ENCODE measurements at places on chromosomes 5 and 9.

GRCh38 chr9:13919401-13919800 lies 394.5 kb downstream of the NFIB start:
- DNase-seq = no peak

- no peak for DNase-seq
Observed at GRCh38 chr5:159324986-159325385, 5.3 kb downstream of the IL12B start.

GRCh38 chr5:123478546-123478945 lies 33.4 kb upstream of the CSNK1G3 start:
- no peak for DNase-seq

DNA sequence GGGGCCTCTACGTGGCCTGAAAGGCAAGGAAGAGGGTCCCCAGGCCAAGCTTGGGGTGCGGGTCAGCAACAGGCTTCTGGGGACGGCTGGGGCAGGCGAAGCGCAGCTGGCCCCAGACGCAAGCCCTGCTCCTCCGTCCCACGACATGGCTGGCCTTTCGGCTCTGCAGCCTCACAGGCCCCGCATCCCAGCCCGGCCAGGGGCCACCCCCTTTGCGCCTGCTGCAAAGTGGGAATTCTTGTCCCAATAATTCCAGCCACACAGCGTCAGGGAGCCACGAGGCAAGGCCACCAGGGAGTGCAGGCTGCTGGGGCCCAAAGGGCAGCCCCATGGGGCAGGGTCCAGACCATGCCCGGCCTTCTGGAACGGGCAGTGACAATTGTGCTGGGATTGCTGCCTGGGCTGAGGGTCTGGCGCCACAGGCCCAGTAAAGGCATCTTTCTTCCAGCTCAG lies 1.1 kb upstream of the ENTPD2 start:
- no peak for DNase-seq

DNA sequence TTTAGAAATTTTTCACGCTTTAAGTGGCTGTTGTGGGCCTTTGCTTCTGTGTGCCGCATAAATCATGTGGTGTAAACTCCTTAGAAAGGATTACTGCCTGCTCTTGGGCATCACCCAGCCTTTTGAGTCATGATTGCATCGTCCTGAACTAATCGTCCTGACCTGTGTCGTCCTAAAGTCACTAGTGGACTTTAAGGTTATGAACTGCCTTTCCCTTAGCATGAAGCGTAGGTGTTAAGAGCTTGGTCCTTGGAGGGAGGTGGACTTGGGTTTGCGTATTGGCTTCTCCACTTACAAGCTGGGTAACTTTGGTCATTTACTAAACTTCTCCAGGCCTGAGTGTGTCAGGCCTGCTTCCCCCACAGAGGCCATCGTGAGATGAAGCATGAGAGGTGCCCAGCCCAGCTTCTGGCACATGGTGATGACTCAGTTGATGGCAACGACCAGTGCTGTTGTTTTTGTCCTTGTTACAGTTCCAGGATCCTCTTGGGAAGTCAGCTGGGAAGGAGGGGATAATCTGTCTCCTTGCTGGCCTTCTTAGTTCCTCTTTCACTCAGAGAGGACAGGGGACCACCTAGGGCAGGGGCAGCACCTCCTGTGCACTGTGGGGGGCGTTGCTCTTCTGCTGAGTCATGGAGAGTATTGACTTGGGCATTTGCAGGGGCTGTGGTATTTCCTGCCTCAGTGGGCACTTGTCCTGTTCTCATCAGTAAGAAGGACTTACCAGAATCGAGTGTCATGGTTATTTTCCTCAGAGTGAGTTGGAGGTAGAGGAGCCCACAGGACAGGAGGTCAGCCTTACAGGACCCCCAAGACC lies 54.2 kb upstream of the NCS1 start:
- DNase-seq = no peak

DNA sequence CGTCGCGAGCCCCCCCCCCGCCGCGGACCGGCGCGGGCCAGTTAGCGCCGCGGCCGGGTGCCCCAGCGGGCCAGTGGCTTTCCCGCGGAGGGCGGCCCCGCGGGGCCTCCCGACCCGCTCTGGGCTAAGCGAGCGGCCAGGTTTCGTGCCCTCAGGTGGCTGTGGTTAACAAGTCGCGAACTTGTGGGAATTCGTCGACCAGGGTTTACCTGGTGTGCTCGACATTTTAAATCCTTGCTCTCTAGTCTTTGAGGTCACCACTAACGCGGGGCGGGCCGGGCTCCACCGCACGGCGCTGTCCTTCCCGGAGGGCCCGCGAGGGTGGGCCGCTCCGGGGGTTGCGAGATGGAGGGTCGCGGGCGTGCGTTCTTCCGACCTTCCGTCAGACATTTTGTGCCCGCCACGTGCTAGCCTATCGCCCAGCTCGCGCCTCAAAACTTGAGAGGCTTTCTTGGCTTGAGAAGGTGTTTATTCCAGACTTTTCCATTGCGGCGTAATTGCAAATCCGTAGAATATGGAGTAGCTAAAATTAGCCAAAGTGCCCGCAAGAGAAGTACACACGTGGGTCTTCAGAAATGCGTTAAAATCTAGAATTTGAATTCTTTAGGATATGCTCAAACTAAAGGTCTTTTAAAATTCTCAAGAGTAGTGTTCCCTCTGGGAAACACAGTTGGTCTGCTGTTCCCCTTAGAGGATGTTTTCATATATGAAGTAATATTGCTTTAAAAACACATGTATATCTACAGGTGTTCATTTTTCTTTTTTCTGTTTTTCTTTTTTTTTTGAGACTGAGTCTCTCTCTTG lies 2.1 kb downstream of the ANP32B start:
- peak; percentile 15 for DNase-seq

DNA sequence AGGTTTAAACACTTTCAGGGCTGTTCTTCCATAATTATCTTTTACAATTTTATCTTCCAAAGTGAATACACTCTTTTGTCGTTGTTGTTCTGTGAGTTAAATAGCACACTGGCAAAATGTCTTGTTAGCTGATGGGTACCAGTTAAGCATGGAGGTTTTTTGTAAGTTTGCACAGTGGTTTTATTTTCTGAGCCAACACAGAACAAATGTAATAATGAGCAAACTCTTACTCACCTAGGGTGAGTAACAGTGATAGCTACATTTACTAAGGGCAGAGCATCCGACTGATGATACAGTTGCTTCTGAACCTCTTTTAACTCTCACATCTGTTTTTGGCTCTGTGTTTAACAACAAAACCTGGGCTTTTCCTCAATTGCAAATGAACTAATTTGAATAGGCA lies 103.2 kb downstream of the CTNND2 start:
- DNase-seq = no peak

GRCh38 chr5:172834415-172835289 lies 601 bp downstream of the ERGIC1 start:
- DNase-seq = no peak

GRCh38 chr5:145689235-145689634 lies 145.9 kb downstream of the PRELID2 start:
- DNase-seq = no peak

- no peak for DNase-seq
Observed at GRCh38 chr9:127734247-127734746, 797 bp downstream of the TOR2A start.

GRCh38 chr5:119343052-119343451 lies 12.8 kb upstream of the TNFAIP8 start:
- no peak for DNase-seq

DNA sequence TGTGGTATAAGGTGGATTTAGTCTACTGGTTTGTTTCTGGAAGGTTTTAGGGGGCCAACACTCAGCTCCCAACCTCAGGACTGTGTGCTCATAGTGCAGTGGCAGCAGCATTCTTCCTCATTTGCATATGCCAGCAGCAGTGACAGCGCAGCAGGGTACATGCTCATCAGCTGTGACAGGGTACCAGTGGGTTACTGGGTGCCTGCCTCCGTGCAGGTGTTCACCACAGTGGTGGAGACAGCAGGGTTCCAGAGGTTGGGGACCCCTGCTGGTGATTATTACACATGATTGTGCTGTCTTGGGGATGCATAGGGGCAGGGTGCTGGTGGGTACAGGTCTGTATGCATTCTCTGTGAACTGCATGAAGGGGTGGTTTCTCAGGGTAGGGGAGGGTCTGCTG lies 45.5 kb upstream of the IFNE start:
- no peak for DNase-seq

- DNase-seq = no peak
Observed at GRCh38 chr9:116435706-116436105, 251.4 kb upstream of the TRIM32 start.

DNA sequence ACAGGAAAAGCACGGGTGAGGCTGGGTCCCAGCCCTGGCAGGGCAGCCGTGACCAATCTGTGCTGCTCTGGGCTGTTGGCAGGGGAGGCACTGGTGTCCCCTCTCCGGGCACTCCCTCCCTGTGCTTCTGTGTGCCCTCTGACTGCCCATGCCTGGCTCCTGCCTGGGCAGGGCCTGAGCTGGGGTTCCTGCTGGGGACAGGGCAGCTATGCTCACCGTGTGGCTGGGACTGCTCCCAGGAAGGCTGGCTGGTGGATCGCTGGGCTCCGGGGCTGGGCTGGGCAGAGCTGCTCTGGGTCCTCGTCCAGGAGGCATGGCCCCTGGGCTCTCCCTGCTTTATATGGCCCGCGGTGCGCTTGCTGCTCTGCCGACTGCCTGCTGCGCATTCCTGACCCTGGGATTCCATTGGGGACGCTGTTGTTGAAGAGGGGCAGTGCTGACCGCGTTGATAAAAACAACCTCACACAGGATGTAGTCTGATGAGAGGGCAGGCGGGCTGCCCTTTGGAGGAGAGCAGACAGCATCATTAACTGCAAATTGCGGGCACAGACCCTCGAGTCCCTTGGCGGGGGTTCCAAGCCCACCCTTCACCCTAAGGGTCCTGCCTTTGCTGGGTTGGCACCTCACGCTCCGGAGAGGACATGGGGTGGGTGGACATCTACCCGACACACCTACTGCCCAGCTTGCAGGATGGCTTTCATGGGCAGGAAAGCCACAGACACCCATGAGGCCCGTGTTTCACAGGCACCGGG lies 955 bp downstream of the QRFP start:
- DNase-seq = no peak

DNA sequence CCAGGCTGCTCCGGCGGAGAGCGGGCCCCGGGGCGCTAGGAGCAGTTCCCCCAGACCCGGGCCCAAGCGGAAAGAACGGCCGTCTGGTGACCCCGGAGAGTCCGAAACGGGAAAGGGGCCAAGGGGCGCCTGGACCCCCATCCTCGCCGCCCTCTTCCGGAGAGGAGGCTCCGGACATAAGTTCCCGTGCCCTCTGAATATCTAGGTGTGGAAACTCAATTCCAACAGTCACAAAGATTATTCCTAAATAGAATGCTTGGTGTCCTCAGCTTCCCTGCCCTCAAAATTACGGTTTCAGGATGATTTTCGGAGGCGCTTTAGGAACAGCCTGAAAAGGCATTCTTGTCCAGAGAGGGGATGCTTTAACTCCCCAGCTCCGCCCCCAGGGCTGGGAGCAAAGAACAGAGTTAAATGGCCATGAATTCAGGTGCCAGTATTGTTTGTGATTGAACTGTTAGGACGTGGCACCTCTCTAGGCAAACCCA lies 681 bp upstream of the LHFPL2 start:
- DNase-seq = no peak

GRCh38 chr9:129148463-129149204 lies 29.4 kb downstream of the IER5L start:
- no peak for DNase-seq

DNA sequence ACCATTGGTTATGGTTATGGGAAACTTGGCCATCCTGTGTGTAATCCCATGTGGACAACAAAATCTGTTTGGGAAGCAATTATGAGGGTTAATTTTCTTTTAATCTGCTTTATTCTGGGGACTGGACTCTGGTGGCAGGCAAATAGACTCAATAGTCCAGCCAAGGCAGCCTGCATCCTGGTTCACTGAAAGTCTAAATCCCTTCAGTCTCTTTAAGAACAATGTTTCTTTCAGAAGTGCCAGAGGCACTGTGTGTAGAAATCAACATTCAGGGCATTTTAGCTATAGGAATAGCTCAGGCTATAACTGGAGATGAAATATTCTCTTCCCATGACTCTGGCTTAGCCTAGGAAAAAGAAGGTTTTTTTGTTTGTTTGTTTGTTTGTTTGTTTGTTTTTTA lies 118.0 kb downstream of the SPATA31D1 start:
- DNase-seq = no peak

DNA sequence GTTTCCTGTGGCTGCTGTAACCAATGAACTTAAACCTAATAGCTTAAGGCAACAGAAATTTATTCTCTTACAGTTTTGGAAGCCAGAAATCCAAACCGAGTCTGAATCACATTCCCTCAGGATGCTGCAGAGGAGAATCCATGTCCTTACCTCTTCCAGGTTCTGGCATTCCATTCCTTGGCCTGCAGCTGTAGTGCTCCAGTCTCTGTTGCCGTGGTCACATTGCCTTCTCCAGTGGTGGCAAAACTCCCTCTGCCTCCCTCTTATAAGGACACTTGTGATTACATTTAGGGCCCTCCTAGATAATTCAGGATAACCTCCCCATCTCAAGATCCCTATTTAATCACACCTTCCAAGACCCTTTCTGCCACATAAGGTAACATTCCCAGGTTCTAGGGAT lies 88.7 kb upstream of the SHB start:
- DNase-seq = no peak

- DNase-seq = no peak
Observed at GRCh38 chr5:122311961-122312590, at the start of gene SNCAIP. Gene SNCAIP (plus strand): TSS chr5:122312237. CDS start chr5:122391135, 78,898 bp downstream.

DNA sequence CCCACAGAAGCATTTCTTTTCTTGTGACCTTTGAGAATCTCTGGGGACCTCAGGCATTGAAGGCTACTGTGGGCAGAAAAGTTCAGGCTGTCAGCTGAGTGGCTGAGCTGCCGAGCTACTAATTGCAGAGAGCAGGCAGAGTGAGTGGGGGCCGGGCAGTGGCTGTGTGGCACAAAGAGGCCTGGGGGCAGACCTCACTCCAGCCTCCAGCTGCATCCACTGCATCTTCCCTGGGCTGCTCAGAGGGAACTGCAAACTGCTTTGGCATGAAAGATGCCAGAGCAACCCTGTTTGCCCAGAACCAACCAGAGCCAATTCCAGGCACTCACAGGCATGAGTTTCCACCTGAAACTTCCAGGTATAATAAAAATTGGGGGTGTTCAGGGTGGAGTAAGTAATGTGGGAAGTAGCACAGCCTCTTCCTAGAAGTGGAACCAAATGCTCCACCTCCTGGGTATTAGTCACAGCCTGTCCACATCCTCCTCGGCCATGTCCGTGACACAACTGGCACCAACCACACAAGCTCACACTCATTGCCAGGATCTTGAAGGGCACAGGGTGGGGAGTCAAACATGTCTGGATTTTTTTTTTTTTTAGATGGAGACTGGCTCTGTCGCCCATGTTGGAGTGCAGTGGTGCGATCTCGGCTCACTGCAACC lies 548.9 kb downstream of the BNC2 start:
- DNase-seq = no peak

- DNase-seq = no peak
Observed at GRCh38 chr9:114017741-114018715, 60.1 kb downstream of the AMBP start.

DNA sequence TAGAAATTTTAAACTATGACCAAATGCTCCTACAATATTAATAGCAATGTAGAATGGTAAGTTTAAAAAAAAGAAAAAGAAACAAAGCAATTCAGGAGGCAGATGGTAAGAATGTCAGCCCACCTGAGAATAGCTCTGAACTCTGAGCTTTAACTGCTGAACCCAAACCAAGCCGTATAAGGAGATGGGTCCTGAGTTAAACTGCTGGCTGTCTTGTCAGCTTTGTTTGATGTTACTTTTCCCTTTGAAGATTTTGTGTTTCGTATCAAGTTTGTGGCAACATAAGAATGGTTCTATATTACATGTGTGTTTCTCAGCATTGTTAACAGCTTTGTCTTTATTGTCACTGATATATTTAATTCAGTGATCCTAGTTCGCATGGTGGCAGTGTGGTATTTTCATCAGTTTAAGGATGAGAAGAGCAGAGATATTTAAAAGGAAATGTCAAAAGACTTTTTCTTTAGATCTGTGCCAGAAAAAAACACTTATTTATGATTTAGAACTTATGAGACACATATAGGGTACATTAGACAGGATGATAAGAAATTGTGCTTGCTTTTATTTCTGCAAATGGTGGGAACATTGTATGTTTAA lies 390.1 kb downstream of the CCDC171 start:
- DNase-seq = no peak

Measured in stimulated activated CD8-positive, alpha-beta memory T cell treated with anti-CD3 and anti-CD28 coated beads, Interleukin-12 subunit alpha, Interleukin-12 subunit beta, amount 100 ng/mL, for 1 hour (primary cell).